Neuronal stem cell (in vitro differentiated cells): ENCODE measurements at places on chromosomes 3 and 15.

DNA sequence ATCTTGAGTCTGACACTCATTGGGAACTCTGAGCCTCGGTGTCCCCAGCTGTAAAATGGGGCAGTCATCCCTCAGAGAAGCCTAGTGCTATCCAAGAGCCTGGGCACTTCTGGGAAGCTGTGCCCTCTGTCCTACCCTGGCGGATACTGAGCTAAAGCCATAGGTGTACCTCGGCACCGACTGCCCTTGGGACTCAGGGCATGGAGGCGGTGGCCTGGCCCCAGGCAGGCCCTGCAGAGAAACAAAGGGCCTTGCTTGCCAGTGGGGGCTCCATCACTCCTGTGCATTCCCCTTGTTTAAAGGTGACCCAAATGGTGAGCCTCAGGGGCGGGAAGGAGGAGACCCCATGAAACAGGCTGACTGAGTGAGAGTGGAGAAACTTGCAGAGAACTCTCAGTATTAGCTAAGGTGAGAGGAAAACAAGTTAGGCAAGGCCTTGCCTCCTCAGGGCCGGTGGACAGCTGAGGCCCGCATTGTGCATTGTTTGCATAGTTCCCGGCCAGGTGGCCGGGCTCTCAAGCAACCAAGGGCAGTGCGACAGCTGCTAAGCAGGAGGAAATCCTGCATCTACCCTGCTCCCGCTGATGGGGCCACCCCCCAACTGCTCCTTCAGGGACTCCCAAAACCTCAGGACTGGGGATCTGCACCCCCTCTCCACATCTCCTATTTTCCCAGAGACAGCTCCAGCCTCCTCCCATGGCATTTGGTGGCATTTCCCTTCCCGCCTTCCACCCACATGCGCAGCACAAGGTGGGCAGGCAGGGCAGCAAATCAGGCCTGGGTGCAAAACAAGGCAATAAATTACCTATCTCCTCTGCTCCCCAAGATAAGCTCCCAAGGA, 4.3 kb downstream of the PFKFB4 start:
- no peak for DNase-seq

- DNase-seq, result no peak
These were observed 56.0 kb upstream of the AGTR1 start for GRCh38 chr3:148641722-148642121.

DNA sequence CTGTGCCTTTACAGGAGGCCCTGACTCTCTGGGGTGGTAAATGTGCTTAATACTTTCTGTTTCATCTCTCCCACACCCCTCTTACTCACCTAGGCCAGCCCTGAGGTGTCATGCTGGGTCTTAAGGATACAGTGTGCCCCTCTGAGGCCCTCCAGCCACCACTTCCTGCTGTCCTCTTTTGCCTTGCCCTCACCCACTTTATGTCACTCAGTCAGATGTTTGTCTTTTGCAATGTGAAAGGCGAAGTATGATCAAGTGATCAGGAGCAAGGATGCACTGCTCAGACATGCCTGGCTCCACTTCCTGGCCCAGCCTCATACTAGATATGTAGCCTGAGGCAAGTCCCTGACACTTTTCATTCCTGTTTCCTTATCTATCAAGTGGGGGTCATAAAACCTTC, 339.0 kb upstream of the NR2E3 start:
- no peak for DNase-seq

GRCh38 chr3:174229916-174230315, 629.2 kb upstream of the NAALADL2 start:
- DNase-seq, result no peak

DNA sequence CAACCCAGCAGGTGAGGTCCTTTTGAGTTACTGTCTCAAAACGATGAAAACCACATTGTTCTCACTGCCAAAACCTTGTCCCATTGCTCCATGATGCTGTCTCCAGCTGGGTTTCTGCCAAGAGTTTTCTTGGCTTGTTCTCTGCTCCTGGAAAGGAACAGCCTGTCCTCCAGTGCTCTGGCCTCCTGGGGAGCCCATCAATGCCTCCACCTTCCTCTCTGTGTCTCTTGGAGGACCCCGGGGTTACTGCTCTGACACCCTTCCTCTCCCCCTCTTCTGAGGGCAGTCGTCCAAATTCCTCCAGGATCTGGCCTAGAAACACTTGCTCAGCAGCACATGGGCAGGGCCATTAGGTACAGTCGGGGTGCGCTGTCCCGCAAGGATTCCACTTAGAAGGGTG, 63.9 kb upstream of the RGMA start:
- DNase-seq, result no peak

DNA sequence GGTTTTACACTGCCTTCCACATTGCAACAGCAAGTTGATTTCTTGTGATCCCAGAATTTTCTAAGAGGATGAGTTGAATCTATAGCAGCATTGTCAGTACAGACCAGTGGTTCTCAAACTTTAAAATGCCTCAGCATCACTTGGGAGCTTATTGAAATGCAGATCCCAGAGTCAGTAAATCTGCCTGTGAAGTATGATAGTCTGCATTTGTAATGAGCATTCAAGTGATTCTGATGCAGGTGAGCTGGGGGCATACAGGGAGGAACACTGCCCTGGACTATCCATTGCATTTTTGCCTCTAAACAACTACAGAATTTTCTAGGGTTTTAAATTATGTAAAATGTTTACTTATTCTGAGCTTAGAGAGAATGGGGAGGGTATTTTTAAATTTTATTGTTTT, 27.5 kb upstream of the PAQR5 start:
- DNase-seq, result no peak

DNA sequence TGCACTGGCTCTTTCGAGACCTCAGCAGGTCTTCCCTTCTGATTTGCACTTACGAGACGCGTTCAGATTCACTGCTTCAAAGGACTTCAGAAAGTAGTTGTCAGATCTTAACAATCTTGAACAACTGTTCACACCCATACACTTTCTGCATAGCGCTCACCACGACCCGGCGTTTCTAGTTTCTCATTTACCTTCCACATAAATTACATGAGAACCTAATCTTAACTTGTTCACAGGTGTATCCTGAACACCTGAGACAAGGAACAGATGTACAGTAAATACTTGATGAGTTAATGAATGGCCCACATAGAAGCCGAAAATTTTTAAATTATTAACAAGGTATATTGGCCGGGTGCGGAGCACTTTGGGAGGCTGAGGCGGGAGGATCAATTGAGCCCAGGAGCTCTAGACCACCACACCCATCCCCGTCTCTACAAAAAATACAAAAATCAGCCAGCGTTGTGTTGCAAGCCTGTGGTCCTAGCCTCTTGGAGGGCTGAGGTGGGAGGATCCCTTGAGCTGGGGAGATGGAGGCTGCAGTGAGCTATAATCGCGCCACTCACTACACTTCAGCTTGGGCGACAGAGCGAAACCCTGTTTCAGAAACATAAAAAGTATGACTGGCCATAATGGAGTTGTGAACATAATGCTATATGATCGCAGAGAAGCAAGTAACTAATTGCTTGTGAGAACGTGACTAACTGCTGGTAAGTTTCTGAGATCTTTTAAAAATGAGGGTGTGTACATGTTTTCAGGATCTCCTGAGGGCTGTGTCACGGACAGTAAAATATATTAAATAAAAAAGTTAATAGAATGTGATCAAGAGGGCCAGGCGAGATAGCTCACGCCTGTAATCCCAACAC, 984 bp upstream of the SMARCC1 start:
- no peak for DNase-seq

- DNase-seq, result no peak
These were observed 20.0 kb upstream of the BLM start for GRCh38 chr15:90697175-90697574.

- DNase-seq, result no peak
These were observed 58.3 kb downstream of the LSM3 start for GRCh38 chr3:14236902-14237301.

GRCh38 chr3:194072097-194072428, 63.9 kb upstream of the HES1 start:
- no peak for DNase-seq

DNA sequence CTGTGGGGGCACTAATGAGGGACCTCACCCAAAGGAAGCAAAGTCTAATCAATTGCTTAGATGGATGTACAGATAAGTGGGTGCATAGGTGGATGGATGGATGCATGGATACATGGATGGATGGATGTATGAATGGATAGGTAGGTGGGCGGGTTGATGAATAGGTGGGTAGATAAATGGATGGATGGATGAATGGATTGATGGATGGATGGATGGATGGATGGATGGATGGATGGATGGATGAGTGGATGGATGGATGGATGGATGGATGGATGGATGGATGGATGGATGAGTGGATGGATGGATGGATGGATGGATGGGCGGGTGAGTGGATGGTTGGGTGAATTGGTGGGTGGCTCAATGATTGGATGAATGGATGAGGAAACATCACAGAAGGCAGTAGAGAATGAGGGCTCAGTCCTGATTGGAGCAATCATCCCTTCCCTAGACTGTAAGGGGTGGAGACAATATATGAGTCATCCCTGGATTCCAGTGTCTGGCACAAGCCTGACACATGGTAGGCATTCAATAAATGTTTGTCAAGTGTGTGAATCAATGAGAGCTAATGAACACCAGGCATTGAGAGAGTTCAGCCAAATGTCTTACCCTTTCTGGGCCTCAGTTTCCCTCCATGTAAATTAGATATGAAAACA, 40.4 kb upstream of the PXYLP1 start:
- no peak for DNase-seq

DNA sequence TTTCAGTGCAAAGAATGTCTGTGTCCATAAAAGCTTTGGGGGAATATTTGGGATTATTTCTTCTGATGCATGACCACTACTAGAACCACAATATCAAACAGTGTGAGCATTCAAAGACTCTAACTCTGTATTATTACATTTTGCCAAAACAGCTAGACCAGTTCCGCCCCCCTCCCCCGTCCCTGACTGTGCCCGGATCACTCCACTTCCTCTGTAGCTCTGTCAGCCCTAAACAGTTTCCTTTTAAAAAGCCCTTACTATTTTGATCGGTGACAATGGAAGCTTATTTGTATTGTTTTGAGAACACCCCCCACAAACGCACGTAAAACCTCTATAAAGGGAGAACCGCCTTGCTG, 36.6 kb upstream of the EPHB3 start:
- DNase-seq, result no peak

GRCh38 chr3:192889679-192890078, 28.0 kb downstream of the MB21D2 start:
- no peak for DNase-seq

- DNase-seq, result no peak
These were observed 106.2 kb downstream of the ATP8B4 start for GRCh38 chr15:50012790-50013189.

DNA sequence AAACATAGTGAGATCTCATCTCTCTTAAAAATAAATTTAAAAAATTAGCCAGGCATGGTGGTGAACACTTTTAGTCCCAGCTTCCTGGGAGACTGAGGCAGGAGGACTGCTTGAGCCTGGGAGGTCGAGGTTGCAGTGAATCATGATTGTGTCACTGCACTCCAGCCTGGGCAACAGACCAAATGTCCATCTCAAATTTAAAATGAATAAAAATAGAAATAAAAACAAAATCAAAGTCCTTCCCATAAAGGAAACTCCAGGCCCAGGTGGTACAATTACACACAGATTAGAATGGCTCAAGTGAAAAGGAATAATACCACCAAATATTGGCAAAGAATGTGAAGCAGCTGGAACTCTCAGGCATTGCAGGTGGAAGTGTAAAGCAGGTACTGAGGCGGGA, 19.3 kb upstream of the ATP10A start:
- DNase-seq, result no peak

GRCh38 chr3:66466606-66467270, 34.1 kb downstream of the LRIG1 start:
- DNase-seq, result no peak

- no peak for DNase-seq
These were observed 17.0 kb downstream of the BCL2A1 start for GRCh38 chr15:79953951-79954444.

DNA sequence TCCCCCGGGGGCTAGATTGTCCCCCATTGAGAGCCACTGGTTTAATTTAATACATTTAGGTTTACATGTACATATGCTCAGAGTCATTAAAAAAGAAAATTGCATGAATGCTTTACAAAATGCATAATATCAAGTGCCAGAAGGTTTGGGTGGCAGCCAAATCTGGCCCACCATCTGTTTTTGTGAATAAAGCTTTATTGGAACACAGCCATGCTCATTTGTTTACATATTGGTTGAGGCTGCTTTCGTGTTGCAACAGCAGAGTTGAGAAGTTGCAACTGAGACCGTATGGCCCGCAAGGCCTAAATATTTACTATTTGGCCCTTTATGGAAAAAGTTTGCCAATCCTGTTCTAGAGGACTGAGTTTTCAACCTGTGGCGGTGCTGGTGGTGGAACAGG, 32.1 kb upstream of the RGMA start:
- DNase-seq, result no peak

- DNase-seq, result no peak
These were observed 19.4 kb upstream of the ALPK3 start for GRCh38 chr15:84797801-84798200.

GRCh38 chr3:85081191-85081906, 122.6 kb downstream of the CADM2 start:
- DNase-seq, result no peak
